ENCODE measurements at places on chromosomes 2 and 18.
A peak's percentile ranks its signal among the peaks of the same experiment; 100 is the strongest.

DNA sequence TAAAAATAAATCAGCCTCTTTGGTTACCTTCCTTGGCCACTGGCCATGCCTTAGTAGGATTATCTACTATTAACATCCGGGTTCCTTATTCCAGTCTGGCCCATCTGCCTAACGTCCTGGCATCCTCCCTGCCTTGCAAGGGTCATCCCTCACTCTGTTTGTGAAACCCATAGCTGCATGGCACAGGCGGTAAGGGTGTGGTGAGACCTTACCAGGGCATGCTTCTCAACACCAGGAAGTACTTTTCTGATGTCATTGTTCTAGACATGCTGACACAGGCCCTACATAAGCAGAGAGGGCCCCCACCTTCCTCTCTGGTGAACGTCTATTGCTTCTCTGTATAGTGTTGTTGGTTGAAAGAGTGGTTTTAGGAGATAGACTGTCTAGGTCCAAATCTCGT lies 296.8 kb upstream of the SPRED2 start:
- no peak for DNase-seq

DNA sequence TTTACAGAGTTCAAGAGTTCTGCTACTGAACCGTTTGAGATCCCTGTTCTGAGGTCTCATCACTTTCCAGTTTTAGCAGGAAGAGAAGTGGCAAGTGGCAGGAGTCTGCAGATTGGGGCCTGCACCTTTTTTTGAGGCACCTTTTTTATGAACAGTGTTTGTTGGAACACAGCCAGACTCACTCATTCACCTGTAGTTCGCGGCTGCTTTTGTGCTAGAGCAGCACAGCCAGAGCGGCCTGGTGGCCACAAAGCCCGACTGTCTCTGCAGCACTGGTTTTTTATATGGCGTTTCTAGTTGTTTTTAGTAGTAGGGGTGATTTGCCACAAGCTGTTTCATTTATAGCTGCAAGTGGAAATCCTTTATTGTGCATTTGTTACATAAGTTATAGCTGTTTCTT lies 8.6 kb downstream of the ACP1 start:
- DNase-seq: no peak

DNA sequence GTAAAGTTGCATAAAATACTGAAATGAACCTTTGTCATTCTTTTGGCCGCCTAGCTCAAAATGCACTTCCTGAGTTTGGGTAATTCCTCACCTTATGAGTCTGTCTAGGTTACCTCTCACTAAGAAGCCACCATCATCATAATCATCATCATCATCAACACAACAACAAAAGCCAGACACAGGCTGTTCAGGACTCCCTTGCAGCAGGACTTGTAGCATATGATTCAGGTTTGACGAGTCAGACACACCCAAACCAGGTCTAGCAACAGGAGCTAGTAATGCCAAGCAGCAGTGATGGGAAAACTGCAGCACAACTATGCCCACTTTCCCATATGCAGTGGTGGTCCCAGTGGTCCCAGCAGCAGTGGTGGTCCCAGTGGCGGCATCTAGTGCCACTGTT lies 2.8 kb upstream of the SGO2 start:
- DNase-seq: no peak

- DNase-seq: no peak
Observed at GRCh38 chr2:238509151-238509835, 82.6 kb downstream of the ASB1 start.

DNA sequence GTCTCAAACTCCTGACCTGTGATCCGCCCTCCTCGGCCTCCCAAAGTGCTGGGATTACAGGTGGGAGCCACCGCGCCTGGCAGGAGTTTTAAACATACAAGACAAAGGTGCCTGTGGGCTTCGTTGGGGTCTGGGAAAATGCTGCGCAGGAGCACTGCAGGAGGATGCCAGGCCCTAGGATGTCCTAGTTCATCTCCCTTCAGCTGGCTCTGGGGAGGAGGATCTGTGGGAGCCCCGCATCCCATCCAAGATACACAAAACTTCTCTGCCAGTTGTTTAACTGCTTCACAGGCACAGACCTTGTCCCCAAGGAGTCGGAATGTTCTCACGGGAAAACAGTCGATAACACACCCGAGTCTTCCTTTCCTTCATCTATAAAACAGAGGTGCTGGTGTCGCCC lies 89.1 kb downstream of the POLR1A start:
- DNase-seq: no peak

DNA sequence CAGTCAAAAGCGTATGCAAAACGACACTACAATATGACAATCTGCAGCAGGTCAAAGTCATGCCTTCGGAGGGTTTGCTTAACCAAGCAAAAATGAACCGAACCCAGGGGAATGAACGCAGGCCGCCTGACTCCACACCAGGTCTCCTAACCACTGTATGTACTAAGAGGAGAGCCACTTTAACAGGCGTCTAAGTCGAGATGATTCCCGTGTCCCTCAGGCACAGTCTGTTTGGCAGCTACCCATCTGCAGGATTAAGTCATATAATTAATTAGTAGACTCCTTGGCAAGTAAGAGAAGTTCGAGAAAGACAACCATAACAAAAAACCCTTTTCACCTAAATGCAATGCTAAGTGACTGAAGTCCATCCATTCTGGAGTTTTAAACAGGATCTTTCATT lies 15.2 kb downstream of the CYB5A start:
- DNase-seq: no peak

GRCh38 chr2:144834998-144835633 lies 315.2 kb upstream of the ZEB2 start:
- DNase-seq: peak; percentile 49

DNA sequence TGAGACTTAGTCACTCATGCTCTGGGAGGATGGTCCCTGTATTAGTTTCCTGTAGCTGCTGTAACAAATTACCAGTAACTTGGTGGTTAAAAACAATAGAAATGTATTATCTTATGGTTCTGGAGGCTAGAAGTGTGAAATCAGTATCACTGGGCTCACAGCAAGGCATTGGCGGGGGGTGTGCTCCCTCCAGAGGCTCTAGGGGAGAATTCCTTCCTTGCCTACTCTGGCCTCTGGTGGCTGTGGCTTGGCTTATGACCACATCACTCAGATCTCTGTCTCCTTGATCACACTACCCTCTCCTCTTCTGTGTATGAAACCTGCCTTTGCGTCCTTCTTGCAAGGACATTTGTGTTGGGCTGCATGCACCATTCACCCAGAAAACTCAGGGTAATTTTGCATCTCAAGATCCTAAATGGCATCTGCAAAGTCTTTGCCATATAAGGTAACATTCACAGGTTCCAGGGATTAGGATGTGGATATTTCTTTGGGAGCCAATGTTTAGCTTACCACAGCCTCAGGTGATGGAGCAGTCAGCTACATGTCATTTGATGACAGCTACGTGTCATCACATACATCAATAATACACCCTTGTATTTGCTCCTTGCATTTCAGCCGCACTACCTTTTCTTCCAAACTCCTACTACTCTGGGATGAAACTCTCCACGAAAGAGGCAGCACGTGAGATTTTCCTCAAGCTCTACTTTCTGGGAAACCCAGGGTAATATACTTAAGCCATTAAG lies 49.6 kb upstream of the POU3F3 start:
- no peak for DNase-seq

DNA sequence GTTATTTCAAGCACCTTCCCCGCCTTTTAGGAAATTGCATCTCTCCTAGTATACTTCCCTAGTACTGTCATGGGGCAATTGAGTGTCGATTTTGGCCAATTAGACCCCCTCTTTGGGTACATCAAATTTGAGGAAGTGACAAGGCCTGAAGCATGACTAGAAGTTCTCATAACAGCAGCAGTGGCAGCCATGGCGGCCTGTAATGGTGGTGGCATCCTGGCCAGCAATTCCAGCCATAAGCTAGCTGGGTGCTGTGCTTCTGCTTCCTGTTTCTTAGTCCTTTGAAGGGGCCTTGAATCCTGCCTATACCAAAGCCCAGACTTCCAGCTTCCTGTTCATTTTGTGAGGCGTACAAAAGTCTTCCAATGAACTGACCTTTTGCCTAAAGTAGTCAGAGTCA lies 523.1 kb downstream of the PLCL1 start:
- DNase-seq: no peak

DNA sequence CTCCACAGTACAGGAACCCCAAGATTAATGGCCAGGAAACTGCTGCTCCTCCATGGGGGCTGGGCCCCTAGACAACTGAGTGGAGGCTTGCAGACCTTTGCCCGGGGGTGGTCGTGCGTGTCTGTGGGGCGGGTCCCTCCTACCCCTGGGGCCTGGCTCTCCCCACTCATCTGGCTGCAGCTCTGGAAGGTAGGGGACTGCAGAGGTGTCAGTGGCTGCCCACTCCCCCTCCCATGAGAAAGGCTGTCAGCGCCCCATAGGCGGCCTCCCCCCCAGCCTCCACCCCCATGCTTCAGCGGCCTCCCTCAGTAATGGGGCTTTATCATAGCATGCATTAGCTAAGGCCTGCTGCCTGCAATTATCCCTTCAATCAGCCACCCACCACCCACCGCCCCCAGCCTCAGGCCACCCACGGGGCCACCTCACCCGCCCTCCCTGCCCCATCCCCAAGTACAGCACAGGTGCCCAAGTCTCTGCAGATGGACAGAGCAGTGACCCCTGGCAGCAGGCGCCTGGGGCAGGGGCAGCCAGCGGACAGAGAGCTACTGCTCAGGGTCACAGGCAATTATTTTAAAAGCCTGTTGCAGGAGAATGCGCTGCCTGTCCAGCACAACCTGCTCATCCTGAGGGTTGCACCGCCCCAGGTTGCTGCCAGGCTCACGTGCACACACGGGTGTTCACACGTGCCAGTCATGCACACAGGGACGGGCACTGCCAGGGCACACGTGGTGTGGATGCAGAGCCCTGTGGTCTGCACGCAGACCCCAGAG lies 9.1 kb upstream of the ECEL1 start:
- no peak for DNase-seq

DNA sequence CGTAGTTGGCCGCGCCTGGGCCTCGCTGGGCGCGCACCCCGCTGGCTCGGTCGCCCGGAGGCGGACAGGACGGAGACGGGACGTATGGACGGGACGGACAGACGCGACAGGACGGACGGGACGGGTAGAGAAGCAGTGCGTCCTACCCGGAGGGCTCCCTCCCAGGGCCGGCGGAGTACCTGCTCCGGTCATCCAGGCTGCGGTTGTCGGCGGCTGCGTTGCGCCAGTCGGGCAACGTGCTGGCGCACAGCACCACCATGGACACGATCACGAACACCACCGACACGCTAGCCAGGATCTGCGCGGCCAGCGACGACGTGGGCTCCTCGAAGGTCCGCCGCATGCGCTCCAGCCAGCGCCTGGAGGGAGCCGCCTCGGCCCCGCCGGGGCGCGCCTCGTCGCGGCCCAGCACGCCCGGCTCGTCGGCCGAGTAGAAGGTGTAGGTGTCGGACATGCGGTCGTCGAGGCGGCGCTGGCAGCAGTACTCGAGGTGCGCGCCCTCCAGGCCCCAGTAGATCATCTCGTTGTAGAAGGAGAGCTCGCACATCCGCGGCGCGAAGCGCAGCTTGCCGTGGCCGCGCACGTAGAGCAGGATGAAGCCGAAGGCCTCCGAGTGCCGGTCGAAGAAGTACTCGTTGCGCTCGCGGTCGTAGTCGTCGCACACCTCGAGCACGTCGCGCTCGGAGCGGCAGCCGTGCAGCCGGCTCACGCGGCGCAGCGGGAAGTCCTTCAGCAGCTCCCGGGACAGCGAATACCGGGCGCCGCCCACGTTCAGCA lies 903 bp downstream of the KCNG3 start:
- no peak for DNase-seq

GRCh38 chr2:232142049-232142448 lies 180.5 kb downstream of the DIS3L2 start:
- DNase-seq: peak; percentile 7

DNA sequence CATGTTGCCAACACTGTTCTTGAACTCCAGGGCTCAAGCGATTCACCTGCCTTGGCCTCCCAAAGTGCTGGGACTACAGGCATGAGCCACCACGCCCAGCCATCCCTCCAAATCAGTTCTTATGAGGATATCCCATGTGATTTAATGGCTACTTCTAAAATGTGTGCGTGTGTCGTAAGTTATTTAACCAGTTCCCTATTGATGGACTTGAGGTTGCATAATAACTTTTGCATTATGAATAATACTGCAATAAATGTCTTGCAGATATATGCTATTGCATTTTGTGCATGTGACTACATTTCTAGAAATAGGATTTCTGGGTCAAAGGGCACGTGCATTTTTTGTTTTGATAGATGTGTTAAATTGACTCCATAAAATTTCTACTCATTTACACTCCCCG lies 19.0 kb downstream of the DIPK1C start:
- DNase-seq: no peak

- DNase-seq: no peak
Observed at GRCh38 chr2:238969857-238970256, 122.0 kb downstream of the TWIST2 start.

DNA sequence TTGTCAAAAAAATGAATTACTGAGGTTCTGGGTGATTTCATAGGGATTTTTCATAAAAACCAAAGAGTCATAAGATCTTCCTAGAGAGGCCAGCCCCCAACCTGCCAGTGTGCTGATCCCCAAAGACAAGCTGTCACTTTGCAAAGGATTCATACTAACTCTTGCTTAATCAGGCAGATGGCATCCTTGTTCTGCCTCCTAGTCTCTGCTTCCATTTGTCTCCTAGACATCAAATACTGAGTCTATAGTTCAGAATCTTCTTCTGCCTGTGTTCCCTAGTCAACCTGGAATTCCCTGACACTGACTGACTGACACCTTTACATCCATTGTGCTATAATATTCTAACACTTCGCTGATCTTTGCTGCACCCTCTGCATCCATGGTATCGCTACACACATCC lies 84.9 kb downstream of the SLC8A1 start:
- DNase-seq: no peak

DNA sequence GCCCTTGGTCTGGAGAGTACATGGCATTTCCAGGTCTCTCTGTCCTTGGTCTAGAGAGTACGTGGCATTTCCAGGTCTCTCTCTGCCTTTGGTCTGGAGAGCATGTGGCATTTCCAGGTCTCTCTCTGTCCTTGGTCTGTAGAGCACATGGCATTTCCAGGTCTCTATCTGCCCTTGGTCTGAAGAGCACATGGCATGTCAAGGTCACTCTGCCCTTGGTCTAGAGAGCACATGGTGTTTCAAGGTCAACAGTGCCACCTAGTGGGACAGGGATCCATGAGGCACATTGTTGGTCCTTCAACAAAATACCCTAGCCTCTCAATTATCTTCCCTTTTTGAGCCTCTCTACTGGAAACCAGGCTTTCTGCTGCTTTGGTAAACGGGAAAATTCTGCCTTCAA lies 250.2 kb downstream of the OTX1 start:
- DNase-seq: no peak

- DNase-seq: no peak
Observed at GRCh38 chr18:37869051-37869450, 303.5 kb upstream of the CELF4 start.

DNA sequence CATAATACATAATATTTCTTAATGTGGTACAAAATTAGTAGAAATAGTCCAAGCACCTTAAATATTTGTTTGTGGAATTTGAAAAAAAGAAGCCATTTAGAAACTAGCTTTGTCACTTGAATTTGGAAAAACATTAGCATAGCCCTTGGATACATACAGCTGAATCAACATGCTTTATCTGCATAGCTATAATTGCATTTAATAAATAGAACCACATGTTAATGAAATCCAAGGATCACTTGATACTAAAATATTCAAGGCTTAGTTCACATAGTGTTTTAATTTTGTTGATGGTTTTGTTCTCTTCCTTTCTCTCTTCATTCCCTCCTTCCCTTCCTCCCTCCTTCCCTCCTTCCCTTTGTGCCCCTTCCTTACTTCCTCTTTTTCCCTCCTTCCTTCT lies 169.4 kb upstream of the NRXN1 start:
- DNase-seq: no peak
